ENCODE measurements at places on chromosomes 16 and 17. TPM values are rescaled to one million over a fixed set of nuclear protein-coding genes. Genes with fewer than 3 reads are reported as not detected.

DNA sequence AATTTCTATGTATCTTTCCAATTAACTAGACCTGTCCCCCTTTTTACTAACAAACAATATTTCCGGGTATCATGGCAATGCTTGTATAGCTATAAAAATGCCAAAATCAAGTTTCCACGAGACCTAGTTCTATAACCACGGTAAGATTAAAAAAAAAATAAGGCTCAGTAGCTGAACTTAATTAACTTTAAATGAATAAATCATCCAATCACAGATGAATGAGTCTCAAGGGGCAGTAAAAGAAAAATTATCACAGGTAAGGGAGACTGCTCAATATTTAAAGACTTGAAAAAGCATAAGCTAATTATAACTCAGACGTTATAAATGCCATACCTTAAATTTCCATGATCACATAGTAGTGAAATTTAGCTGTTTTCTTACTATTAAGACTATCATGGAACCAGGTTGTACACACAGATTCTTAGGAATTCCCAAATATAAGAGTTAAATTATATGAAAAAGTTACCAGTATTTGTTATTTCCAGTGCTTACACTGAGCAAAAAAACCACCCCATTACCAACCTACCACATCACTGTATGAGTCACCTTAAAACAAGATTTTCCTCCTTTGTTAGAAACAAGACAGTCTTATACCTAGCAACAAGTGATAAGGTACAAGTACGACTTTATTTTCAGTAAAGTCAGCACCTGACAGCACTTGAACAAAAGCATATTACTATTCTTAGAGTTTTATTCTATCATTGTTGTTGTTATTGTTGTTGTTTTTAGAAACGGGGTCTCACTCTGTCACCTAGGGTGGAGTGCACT lies 20.6 kb downstream of the SSH2 start:
- H3K27me3 ChIP-seq: no peaks in the 10 kb centered on the region
- H3K4me3 ChIP-seq: no peak overlapping the region
- no peaks in the 10 kb centered on the region for H3K36me3 ChIP-seq
- H3K27ac ChIP-seq: no peak overlapping the region
- H3K4me1 ChIP-seq: no peaks in the 10 kb centered on the region

GRCh38 chr17:77285594-77286390 lies 145.0 kb downstream of the SEC14L1 start:
- H3K27ac ChIP-seq: no peak overlapping the region
- no peaks in the 10 kb centered on the region for H3K36me3 ChIP-seq
- peaks cover 8% of the 10 kb centered on the region for H3K27me3 ChIP-seq
- H3K4me3 ChIP-seq: no peak overlapping the region

DNA sequence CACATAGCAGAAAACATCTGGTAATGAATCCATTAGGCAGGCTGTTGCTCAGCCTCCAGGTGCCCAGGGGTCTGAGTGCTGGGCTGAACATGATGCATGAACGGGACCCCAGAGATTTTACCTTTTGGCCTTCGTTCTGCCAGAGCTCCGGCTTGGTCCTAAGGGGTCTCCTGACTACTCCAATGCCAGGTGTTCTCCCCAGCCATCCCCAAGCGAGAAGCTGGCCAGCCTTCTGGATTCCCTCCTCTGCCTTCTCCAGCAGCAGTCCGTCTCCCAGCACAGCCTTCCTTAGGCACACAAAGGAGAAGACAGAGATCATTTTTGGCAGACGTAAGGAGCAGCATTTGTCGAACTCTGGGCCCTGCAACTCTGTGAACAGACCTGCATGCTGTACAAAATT lies 109.4 kb downstream of the RBFOX1 start:
- no peak for DNase-seq
- no peak overlapping the region for H3K27ac ChIP-seq
- H3K27me3 ChIP-seq: peaks cover 6% of the 10 kb centered on the region
- no peaks in the 10 kb centered on the region for H3K36me3 ChIP-seq
- H3K4me3 ChIP-seq: no peak overlapping the region

- no peaks in the 10 kb centered on the region for H3K27me3 ChIP-seq
- H3K27ac ChIP-seq: no peak overlapping the region
- no peak overlapping the region for H3K4me3 ChIP-seq
- H3K4me1 ChIP-seq: no peaks in the 10 kb centered on the region
- no peak for DNase-seq
- peaks cover 9% of the 10 kb centered on the region for H3K36me3 ChIP-seq
Measured at GRCh38 chr16:84478172-84478947, 26.1 kb downstream of the MEAK7 start.

STARD3 gene
- 47.3 TPM for total RNA-seq

RAB11FIP4 gene
- total RNA-seq: 2.3 TPM
